SW480 (cell line): ENCODE measurements at places on chromosomes 2 and 18.

DNA sequence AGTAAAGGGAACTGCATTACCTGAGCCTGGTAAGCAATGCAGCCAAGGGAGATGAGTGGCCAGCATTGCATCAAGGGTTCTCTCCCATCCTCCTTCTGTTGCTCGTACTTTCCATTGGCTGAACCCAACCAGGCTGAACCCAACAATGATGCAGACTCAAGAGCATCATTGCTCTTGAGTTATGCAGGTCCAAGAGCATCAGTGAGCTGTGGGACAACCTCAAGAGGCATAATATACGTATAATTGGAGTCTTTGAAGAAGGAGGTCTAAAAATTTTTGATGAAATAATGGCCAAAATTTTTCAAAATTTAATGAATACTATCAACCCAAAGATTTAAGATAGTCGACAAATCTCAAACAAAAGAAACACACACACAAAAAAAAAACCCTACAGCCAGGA lies 213.0 kb downstream of the RNF152 start:
- no peak for DNase-seq

GRCh38 chr18:36412778-36413177 lies 115.3 kb downstream of the FHOD3 start:
- peak; percentile 39 for DNase-seq

- peak; percentile 81 for DNase-seq
Measured at GRCh38 chr2:113077921-113078320, 10.2 kb downstream of the IL1F10 start.

DNA sequence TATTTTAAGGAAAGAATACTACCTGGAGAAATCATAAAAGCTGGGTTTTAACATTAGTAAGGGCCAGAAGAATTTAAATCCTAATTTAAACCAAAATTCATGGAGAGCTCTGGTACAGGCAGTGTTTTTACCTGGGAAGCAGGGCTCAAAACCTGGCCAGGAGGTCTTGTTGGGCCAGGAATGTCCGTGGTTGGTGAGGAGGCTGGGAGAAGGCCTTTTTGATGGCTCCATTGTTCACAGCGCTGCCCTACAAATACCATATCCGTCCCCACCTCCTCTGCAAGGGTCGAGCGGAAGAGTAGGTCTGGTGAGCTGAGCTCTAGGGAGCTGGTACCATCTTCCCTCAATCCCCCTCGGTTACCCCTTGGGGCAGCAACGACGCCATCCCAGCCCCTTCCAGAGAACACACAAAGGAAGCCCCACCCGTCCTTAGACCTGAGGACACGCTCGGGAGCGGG lies 10.9 kb upstream of the HOXD1 start:
- DNase-seq: peak; percentile 51

GRCh38 chr2:176947754-176948153 lies 264.8 kb upstream of the HNRNPA3 start:
- DNase-seq: peak; percentile 19

- no peak for DNase-seq
Measured at GRCh38 chr2:199329031-199329430, 128.7 kb downstream of the SATB2 start.

DNA sequence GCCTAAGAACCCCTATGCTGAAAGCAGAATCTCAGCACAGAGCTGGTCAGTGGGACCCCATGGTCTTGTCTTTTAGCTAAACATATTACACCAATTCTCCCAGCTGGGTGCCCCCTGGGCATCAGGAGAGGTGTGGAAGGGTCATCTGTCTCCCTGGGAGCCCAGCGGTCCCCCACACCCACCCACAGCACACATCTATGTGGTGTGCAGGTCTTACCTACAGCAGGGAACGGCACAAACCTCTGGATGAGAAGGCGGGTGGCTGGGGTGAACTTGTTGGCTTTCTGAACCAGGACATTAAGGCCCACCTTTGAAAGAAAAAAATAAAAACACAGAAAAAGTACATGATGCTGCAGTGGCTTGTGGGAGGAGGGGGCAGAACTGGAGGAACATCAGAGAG lies 70.7 kb downstream of the EMX1 start:
- DNase-seq: no peak

DNA sequence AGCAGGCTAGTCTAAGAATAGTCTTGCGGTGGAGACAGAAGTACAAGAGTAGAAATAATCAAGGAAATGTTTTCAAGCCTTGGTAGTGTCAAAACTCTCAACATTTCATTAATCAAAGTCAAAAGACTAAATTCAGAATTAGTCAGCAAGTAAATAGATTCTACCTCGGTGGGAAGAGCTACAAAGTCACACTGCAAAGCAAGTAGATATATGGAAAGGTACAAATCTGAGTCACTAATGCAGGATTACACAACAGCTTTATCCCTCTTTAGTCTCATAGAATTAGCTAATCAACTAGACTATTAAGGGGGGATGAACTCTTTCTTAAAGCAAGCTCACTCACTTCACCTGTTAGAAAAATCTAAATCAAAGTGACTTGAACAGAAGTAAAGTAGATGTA lies 568.7 kb upstream of the CNTNAP5 start:
- no peak for DNase-seq

DNA sequence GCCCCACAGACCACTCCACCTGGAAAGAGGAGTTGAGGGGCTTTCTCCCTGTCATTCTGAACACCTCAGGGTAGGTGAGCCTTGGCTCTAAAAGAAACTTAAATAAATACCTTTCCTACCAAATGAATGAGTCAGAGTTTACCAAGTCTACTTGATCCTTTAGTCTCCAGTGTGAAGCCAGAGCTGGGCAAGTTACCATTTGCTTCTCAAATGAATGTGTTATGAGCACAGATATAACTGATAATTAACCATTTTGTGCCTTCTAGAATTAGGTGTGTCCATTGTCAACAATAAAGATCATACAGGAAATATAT lies 347.7 kb downstream of the KIAA1328 start:
- no peak for DNase-seq

DNA sequence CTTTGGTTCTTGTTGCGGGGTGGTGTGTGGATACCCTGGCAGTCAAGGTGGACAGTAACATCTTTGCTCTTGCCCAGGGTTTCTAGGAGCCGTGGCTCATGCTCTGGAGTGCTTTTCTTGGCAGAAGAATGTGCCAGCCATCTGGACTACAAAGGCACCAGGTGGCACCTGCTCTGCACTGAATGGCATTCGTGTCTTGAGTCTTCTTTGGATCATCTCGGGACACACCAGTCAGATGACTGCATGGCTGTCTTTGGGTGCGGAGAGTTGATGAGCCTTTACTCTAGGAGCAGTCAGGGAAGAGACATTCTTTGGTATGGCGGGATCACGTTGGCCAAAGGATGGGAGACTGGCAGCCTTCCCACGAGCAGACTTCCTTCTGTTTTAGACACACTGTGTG lies 104.1 kb upstream of the SEC11C start:
- DNase-seq: no peak

DNA sequence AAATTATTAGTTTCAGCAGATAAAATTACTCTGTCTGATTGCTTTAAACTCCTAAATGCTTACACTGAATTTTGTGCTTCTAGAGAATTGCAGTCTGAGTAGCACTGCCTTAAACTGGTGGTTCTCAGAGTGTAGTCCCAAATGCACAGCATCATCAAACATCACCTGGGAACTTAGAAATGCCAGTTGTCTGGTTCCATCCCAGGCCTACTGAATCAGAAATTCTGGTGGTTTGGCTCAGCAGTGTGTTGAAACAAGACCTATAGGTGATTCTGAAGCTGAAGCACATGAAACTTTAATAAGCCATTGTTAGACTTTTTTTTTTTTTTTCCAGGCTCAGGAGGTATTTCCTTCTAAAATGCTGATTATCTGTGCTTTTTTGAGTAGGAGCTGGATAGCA lies 22.0 kb downstream of the EPC2 start:
- no peak for DNase-seq

DNA sequence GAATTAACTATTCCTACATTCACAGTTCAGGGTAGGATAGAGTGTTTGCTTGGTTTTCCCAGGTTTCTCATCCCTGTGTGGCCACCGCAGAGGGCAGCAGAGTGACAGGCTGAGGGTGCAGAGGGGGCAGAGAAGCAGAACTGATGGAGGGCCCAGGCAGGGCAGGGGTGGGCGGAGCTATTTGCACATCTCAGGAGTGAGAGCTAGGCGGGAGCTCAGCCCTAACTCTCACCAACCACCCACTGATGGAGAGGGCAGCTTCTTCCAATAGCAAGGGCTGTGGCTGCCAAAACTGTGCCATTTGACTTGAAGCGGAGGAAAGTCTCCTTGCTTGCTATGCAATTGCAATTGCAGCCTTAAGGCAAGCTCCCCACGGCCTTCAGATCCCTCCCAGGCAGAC lies 12.0 kb upstream of the DARS1 start:
- DNase-seq: no peak

GRCh38 chr18:3594760-3595368 lies 144.9 kb downstream of the TGIF1 start:
- peak; percentile 92 for DNase-seq

GRCh38 chr2:23464156-23464555 lies 79.2 kb downstream of the KLHL29 start:
- DNase-seq: no peak

GRCh38 chr2:197950724-197951123 lies 146.3 kb downstream of the PLCL1 start:
- no peak for DNase-seq

DNA sequence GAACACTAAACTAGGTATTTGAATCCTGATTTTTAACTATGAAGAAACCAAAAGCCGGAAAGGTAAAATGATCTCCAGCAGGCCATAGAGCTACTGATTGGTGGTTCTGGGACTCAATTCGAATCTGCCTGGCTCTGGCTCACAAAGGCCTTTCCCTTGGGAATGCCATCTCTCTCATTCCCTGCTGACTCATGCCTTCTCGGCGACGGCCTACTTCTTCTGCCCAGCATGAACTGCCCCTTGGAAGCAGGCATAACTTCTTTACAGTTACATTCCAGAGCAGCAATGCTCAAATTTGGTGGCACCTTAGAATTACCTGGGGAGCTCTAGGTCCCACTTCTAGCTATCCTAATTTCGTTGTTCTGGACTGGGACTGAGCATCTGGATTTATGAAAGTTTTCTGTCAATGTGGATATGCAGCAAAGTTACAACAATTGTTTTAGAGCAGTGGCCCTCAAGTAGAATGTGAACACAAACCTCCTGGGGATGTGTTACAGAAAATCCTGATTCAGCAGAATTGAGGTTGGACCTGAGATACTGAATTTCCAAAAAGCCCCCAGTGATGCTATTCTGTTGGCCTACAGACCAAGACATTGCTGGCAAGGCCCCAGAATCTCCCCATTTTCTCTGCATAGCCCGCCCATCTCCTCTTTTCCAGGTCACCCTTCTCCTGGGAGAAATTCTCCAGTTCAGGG lies 261.1 kb downstream of the CNTNAP5 start:
- DNase-seq: no peak

DNA sequence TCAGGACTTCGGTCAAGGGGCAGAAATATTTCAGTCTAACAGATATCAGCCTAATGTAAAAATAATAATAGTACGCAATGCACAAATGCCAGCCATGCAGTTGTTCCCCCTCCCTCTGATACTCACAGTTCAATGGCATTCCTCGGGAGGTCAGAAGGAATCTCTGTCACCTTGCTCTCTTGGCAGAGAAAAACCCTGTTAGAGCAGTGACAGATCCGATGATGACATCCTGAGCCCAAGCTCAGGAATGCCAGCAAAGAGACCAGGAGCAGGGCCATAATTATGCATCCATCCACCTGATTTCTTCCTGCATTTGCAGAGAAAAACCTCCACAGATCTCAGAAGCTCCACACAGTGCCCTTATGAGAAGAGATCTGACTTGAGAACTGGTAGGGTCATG lies at the start of gene FSHR:
FSHR (minus strand) TSS at position 376 of the 400 bp plus-strand sequence; CDS start at position 278, 98 bp downstream.
- no peak for DNase-seq

DNA sequence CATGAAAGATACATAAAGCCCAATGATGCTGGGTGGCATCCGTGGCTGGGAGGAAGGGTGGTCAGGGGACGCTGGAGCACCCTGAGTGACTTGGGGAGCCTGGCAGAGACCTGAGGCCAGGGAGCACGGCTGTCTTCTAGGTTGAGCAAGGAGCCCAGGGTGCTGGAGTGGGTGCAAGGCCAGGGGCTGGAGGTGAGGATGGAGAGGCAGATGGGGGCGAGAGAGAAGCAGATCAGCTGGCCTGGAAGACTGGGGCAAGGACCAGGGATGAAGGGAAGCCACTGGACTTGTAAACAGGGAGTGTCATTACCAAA lies 52.2 kb downstream of the FAM178B start:
- DNase-seq: no peak

DNA sequence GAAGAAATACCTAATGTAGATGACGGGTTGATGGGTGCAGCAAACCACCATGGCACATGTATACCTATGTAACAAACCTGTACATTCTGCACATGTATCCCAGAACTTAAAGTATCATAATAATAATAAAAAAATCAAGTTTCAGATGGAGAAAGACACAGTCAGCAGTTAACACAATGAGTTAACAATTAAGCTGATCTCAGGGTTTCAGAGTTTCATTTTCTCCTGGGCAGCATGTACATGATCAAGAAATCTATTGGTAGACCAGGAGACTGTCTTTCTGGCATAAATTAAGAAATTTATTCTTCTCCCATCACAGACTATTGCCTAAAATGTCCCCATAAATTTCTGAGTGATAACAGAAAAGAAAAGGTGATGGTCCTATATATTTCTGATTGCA lies 155.3 kb downstream of the RAD51AP2 start:
- DNase-seq: no peak
